ENCODE measurements at places on chromosomes 1 and 21.

DNA sequence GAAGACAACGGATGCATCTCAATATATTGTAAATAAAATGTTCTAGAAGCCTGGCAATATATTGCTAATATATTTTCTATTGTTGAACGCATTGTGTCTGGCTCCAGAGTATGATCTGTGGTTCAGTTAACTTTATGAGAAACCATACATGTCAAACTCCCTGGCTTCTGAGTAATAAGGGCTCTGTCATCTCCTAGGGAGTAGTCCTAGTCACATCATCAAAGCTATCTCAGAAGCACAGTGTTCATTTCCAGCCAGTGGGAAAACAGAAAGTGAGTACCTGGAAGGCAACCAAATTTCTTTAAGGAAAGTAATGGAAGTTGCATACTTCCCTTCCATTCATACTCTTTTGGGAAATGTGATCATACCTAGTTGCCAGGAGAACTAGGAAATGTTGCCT is 27.0 kb upstream of the ST6GALNAC5 start:
- no peak for DNase-seq

DNA sequence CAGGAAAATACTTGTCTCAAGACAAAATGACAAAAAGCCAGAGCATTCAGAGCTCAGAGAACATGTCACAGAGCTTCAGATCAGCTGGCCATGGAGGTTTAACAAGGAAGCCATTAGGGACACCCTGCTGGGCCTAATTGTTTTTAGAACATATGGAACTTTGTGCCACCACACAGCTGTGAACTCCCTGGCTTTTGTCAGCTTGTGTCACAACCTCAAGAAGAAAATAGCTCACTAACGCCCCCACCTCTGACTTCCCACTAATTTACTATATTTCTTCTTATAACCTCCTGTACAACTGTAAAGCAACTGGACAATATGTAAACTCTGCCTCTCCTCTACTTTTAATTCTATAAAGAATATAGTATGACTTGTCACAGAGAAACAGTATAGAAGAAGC is 21.0 kb upstream of the TDRD10 start:
- no peak for DNase-seq

DNA sequence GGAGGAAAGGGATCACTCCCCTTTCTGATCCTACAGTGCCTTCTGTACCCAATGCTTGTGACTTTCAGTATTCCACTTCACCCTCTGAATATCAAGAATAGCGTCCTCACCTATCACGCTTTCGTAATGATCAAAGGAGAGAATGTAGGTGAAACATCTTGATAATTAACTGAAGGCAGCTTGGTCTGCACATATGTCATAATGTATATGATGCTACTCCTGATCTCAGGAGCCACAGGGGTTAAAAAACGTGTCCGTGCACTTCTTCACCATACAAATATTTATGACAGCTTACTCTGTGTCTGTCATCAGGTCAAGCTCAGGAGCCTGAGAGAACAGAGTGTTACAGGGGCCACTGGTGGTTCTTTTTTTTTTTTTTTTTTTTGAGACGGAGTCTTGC is 1.2 kb upstream of the PIK3C2B start:
- peak; percentile 35 for DNase-seq

DNA sequence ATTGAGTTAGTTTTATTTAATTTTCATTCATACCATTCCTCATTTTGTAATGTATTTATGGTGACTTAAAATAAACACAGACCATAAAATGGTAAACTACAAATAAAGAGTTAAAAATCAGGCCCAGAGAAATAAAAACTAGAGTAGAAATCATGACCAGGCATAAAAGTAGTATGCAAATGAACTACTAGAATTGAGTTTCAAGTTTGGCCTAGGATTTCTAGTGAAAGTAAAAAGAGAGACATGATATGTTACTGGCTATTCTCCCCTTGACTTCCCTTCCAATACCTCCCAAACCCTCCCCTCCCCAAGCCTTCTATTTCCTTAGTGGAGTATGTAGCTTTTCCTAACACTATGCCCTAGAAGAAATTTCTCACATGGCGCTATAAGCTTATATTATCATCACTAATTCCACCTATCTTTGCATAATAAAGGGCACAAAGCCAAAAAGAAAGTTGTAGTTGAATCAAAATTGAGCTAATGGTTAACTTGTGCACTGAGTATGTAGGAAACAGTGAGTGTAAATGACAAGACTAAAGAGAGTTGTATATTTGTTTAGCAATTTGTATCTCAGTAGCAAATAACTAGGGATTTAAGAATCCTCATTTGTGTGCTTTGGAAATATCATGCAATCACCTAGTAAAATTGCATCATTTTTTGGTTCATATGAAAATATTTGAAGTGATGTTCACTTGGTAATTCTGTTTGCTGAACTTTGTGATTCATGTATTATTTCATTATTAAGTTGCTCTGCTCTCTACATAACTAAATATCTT is 29.7 kb upstream of the CDC14A start:
- peak; percentile 59 for DNase-seq

DNA sequence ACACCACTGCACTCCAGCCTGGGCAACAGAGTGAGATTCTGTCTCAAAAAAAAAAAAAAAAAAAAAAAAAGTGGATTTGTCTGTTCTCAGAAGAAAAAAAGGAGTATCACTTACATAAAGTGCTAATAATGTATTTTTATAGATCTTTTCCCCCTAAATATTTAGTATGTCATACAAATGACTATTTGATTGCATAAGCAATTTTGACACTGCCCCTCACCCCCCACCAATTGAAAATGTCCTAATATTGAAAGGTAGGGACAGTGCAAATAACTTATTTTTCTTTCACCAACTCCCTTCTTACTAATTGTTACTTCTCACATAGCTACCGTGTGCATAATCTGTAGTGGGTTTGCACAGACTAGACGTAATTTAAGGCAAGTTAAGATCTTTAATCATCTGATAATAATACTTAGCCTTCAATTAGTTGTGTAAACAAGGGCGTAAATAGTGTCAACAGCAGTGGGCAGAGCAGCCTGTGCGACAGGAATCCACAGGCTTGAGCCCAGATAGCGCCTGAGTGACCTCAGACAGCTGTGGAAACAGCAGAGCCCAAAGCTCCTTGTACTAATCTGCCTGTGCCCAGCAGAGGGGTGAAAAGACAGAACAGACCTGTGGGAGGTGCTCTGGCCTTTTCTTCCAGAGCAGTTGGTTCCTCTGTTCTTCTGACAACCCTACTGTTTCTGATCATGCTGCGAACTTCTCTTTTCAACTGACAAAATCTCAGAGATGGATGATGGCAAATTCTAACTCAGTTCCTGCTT is 4.5 kb upstream of the IER5 start:
- peak; percentile 56 for DNase-seq

Measured in epithelial cell of esophagus (primary cell).